ENCODE measurements at places on chromosomes 7 and 10. TPM values are rescaled to one million over a fixed set of nuclear protein-coding genes. Genes with fewer than 3 reads are reported as not detected.
A peak's percentile ranks its signal among the peaks of the same experiment; 100 is the strongest.

Gene CADPS2
- polyA plus RNA-seq = 0.29 TPM

Gene SP8
- not detected for polyA plus RNA-seq

Gene OR6V1
- not detected for polyA plus RNA-seq

Gene SPDYE2B
- not detected for polyA plus RNA-seq

GRCh38 chr10:103545771-103546281 is 52.3 kb downstream of the NEURL1 start:
- no peak for DNase-seq

GRCh38 chr7:55132890-55133551 is 114.2 kb downstream of the EGFR start:
- DNase-seq = peak; percentile 100

DNA sequence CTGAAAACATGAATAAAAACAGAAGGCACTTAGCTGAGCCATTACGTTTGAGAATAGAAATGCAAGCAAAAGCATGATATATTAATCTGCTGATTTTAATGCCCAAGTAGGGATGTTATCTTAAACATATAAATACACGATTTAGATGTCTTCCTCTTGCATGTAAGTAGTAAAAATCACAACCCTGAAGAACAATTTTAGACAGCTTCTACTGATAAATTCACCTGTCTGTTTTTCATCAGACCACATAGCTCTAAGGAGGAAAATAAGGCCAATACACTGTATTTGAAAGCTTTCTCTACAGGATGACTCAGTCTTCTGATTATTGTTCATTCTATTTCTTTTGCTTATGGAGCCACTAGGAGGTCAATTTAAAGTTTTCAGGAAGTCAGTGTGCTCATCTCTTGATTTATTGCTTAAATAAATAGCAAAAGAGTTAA is 210.9 kb upstream of the CHRM2 start:
- no peak for DNase-seq

- DNase-seq = peak; percentile 81
Observed at GRCh38 chr7:143492043-143492471, 14.4 kb downstream of the TAS2R41 start.

DNA sequence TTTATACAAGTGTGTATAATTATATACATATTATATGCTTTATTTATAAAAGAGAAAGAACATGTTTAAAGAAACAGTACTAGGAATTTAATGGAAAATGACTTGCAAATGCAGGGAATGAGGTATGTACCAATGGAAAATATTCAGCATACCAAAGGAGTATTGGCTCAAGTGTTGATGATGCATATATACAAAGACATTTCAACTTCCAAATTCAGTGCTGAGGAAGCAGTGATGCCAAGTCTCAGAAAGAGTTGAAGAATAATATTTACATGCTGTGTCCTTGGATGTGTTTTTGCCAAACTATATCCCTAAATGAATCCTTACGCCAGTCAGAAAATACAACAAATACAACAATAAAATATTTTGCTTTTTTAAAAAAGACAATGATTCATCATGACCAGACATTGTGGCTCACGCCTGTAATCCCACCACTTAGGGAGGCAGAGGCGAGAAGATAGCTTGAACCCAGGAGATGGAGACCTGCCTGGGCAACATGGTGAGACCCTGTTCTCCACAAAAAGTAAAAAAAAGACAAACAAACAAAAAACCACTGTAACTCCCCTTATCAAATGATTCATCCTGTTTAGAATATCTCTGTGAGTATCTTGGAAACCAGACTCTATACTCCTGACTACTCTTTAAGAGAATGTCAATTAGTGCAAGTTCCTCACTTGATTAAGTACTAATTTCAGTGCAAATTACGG is 157.2 kb downstream of the CHRM2 start:
- DNase-seq = no peak

GRCh38 chr7:42461537-42461936 is 224.5 kb upstream of the GLI3 start:
- DNase-seq = no peak
